Forelimb muscle (tissue), 1 donor: ENCODE measurements at places on chromosomes 2 and 18. TPM values are rescaled to one million over a fixed set of nuclear protein-coding genes. Genes with fewer than 3 reads are reported as not detected.

The NDC80 gene
- polyA plus RNA-seq: 8.5 TPM

DNA sequence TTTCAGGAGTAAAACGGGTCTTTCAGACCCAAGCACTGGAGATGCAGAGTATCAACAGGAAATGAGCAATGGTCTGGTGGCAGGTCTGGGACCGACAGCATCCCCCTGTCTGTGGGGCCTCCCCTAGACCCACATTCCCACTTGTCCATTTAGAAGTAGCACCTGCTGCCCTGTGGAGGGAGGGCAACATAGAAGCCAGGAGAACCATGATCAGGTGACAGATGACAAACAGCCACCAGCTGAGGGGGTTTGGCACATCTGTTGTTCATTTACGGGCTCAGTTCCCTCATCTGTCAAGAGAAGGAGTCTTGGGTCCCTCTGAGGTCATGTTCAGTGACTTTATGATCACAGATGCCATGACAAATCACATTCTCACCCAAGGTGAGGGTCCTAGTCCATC lies 77.9 kb upstream of the SLC66A3 start:
- DNase-seq: no peak

DNA sequence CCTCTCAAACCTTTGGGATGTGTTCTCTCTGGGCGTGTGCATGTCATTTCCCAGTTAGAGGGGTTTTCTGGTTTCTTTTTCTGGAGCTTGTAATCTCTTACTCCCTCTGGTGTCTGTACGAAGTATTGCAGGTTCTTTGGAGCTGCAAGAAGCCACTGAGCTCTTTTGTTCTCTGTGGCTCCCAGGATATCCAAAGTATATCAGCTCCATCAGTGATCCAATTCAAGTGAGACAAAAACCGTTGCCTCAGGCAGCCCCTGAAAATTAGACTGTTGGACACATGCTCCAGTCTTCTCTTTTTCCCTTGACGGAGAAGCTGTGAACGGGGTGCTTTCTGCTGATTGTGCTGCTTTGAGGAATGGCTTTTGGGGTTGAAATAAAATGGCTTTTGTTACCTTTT lies 59.0 kb upstream of the LDLRAD4 start:
- DNase-seq: no peak

DNA sequence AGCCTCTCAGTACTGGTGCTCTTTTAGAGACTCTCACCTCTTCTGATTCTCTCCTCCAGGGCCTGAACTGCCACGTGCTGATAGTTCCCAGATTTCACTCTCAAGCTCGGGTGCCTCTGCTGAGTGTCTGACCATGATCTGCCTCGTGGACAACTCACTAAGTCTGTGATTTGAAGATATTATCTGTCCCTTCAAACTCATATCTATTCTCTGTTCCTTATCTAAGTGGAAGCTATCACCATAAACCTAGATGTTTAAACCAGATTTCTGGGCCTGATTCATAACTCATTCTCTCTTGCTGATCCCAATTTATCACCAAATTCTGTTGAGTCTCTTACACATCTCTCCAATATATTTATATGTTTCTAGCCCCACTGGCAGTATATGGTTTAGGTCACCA lies 29.9 kb upstream of the KIDINS220 start:
- no peak for DNase-seq

The ADGRF3 gene
- polyA plus RNA-seq: 0.16 TPM

- DNase-seq: no peak
Observed at GRCh38 chr2:133676392-133677130, 108.3 kb upstream of the NCKAP5 start.

The ZSWIM2 gene
- not detected for polyA plus RNA-seq
